ENCODE measurements at places on chromosomes 4 and X.

DNA sequence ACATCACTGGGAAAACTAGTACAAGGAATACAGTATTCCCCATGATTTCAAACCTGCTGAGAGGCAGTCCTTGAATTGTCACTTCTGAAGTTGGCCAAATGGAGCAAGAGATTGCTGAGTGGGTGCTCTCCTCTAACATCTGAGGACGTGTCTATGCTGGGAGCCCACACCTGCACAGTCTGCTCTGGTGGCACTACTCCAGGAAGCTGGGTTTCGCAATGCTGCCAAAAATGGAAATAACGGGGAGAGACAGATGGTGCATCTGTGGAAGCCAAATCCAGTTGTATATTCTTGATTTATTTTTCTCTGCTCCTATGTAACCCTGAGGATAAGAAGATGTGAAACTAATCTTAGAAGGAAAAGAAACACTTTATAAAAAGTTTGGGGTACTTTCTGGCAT, 240.1 kb upstream of the CTSO start:
- peak; percentile 65 for DNase-seq

- peak; percentile 38 for DNase-seq
Measured at GRCh38 chrX:119698845-119699244, 5.9 kb upstream of the SEPTIN6 start.

DNA sequence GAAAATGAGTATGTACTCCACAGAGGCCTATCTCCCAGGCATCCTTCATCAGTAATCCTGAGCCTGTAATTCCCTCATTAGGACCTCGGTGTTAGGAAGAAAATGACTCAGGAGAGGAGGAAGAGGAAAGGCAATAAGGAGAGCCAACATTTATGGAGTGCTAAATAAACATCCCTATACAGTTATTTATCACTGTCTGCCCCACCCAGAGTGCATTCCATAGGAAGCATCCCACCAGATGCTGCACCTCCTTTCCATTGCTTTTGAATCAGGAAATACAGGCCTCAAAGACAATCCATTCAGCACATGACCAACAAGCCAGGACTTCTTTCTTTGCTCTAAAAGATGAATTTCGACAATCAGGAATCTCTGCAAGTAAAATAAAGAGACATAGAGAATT, 47.6 kb downstream of the USP38 start:
- no peak for DNase-seq

GRCh38 chr4:120293341-120293740, 226.7 kb upstream of the MAD2L1 start:
- DNase-seq, result no peak

GRCh38 chr4:104457308-104457981, 37.2 kb downstream of the CXXC4 start:
- DNase-seq, result no peak

DNA sequence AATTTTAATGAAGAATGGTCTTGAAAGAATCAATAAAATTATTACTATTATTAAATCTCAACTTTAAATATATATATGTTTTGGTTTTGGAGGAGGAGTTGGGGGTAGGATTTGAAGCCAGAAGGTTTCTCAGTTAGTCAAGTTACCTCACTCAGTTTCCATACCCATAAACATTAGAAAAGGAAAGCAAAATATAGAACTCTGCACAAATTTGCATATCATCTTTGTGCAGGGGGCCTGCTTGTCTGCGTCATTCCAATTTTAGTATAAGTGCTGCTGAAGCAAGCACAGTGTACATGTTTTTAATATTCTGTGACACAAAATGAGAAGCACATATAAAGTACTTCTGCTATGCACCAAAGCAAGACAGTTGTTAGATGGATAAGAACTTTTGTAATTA, 47.5 kb upstream of the SCRG1 start:
- DNase-seq, result no peak

GRCh38 chr4:6239486-6239885, 30.2 kb upstream of the WFS1 start:
- no peak for DNase-seq

GRCh38 chr4:100517864-100518341, at the start of gene EMCN:
Gene EMCN, minus strand, starts transcription at chr4:100518022. Its CDS starts 108 bp downstream, at chr4:100517914.
- no peak for DNase-seq

DNA sequence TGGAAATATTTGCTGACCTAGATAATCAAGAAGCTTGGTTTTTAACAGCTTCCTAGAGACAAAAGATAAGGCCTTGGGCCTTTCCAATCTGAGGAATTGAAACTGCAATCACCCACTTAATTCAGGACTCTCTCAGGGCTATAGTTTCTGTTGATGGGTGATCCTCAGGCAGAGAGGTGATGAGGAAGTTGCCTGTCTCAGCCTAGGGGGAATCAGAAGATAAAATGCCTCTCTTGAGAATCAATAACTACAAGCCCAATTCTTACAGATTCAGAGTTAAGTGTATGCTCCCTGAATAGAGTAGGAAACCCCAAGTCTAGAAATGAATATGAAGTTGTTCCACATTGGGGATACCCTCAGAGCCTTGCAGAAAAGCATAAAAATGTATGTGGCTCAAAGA, 45.5 kb downstream of the NFKB1 start:
- no peak for DNase-seq

DNA sequence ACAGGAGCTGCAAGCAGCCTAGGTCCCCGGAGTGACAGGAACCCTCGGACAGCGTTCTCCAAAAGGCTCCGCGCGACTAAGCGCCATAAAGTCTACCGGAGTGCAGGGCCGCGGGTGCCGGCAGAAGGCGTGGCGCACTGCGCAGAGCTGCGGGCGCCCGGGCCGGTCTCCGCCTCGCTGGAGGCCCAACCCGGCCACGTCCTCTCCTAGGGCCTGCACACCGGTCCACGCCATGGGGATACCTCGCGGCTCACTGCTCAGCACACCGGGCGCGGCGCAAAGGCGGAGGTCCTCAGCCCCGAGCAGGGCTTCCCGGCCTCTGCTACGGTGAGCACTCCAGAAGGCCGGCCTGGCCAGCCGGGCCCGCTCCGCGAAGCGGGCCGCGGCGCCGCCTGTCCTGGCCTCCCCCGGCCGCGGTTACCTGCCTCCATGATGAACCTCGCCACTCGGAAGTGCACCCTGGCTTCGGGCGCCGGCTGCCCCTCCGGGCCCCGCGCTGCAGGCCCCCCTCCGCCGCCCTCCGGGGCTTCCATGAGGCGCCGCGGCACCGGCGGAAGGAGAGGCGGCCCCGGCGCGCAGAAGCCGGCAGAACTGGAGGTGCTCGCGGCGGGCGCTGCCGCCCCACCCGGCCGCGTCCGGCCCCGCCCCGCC, at the start of gene CCNQ:
Gene CCNQ (minus strand): TSS at position 599 of the 651 bp plus-strand sequence. CDS start 66 bp downstream, at position 533.
- DNase-seq, result no peak

DNA sequence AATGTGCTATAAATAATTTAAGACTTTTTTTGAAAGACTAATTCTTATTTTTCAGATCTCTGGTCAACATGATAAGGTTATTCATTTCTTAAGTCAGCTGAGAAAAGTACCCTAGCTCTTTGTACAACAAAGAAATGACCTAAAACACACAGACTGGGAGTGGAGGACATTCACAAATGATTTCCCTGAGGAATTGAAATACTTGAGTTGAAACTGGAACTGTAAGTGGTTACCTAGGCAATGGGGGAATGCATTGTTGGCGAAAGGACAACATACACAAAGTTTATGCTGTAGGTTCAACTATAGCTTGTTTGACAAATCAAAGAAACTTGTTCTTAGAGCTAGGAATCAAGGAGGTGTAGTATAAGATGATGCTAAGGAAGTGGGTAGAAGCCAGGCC, 915.5 kb downstream of the FAT4 start:
- no peak for DNase-seq

DNA sequence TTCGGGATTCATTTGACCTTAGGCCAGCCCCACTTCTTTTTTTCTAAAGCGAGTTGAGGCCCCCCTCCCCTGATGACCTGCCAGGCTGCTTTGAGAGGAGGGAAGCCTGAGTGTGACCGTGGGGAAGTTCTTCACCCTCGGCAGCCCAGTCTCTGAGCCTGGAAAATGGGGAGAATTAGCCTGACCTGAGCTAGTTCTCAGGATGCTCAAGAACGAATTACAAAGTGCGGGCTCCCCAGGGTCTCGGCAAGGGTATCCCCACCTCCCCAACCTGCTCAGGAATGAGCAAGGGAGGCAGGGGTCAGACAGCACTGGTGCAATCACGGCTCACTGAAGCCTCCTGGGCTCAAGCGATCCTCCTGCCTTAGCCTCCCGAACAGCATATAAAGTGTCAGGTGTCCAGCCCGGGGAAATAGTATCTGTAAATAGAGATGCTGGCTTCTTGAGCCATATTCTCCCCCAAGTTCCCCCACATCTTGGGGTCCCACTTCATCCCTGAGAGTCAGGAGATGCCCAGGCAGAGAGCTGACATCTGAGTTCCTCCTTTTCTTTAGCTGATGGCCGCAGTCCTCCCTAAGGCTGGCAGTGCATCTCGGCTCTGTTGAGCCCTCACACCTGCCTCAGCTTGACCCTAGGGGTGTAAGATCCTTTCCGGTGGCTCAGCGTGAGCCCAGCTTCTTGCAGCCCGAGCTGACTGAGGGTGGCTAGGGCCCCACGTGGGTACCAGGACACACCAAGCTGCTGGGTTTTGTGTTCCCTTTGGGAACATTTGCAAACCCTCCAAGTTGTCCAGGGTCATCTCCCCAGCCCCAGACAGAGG, 1.6 kb downstream of the DUSP9 start:
- no peak for DNase-seq

DNA sequence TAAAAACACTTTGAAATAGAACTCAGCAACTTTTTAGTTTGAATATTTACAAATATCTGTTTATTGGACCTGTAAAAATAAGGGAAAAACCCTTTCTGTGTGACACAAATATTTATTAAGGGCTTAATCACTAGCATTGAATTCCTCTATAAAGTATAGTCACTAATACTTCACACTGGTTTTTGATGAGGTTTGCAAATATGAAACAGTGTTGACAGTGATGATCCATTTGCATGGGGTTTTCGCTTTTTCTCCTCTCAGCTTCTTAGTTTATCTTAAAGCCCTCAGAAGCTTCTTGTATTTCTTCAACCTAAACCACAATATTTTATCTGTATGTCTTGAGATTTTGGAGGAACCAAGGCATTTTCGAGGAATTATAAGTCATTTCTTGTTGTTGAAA, 96.6 kb upstream of the TEX13A start:
- DNase-seq, result no peak

GRCh38 chr4:169241464-169241863, 29.3 kb downstream of the SH3RF1 start:
- no peak for DNase-seq

DNA sequence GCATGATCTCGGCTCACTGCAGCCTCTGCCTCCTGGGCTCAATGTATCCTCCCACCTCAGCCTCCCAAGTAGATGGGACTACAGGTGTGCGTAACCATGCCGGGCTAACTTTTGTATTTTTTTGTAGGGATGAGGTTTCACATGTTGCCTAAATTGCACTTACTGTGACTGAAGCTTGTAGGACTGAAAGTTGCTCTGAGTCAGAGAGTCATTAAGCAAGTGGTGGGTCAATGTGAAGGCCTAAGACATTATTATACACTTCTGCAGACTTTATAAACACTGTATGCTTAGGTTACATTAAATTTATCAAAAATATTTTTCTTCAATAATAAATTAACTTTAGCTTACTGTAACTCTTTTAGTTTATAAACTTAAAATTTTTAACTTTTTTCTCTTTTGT, 170.2 kb downstream of the FAT4 start:
- no peak for DNase-seq

- DNase-seq, result no peak
Measured at GRCh38 chr4:54226404-54227255, 2.5 kb upstream of the PDGFRA start.

DNA sequence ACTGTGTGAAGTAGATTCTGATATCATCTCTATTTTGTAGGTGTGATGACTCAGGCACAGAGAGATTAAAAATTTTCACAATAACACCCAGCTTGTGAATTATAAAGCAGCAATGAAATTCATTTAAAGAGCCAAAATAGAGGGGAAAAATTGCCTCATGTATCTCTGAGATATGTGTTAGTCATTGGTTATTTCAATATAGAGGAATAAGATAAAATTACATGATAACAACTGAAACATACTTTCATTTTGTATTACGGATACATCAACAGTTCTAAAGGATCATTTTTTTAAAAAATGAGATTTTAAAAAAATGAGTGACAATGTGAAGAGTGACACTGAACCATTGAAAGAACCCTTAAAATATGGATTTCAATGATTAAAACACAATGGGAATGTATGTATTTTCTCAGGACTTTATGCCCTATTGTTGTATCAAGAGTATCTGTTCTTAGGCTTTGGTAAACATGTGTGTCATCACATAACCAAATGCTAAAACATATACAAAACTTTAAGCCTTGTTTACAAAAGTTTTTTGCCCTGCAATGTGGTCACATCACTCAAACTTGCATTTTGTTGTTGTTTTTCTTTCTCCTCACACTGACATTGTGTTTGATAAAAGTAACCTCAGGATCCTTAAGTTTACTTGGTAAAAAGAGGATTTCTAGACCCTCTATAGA, 221.3 kb downstream of the ANTXR2 start:
- DNase-seq, result no peak

DNA sequence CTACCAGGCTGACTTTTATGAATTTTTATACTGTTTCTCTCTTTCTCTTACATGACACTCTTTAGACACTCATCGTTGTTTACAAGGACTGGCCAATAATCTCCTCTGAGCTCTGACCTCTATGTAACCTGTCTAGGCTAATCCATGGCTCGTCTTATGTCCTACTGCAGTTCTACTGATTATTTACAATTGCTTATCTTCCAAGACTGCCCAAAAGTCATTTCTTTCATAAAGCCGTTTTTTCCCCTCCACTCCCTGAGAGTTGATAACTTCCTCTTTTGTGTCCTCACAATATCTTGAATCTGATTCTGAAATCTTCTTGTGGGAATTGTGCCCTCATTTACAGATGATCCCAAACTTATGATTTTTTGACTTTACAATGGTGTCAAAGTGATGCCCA, 18.3 kb upstream of the SNCA start:
- DNase-seq, result no peak

- no peak for DNase-seq
Measured at GRCh38 chr4:152352215-152352614, 183.7 kb downstream of the FBXW7 start.

- DNase-seq, result no peak
Measured at GRCh38 chr4:127748957-127749356, 18.8 kb downstream of the SLC25A31 start.

DNA sequence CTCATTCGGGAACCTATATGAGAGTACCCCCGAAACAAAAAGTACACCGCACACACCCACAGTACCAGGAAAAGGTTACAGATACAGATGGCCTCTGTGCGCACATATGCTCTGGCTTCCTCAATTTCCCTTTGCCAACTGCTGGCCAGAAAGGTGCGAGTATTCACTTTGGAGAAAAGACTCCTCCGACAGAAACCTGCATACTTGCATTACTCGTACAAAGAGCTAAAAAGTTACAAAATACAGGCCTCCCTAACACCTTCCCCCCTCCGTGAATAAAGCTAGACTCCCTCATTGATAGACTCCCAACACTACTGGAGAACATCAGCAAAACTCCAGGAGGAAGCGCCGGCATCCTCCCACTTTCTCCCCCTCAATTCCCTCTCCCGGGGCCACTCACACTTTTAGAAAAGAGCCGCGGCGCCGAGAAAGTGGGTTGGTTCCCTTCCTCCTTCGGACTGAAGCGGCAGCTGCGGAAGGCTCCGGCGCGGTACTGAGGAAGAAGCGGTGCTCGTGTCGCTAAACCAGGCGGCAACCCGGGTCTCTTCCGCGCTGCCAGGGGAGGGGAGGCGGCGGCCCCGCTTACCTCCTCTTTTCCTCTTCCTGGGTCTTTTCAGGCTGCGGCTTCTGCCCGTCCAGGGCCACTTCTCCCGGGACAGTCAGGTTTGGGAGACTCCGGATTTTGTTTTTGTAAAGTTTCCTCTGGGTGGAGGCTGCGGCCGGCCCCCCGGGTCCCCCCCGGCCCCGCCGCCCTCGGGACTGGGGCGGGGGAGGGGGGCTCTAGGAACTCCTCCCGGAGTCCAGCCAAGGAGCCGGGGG, 1.1 kb downstream of the FBXW7 start:
- DNase-seq, result no peak
